ENCODE measurements at places on chromosomes 6 and 20.

GRCh38 chr20:51098284-51098810, 75.4 kb upstream of the KCNG1 start:
- DNase-seq = no peak

DNA sequence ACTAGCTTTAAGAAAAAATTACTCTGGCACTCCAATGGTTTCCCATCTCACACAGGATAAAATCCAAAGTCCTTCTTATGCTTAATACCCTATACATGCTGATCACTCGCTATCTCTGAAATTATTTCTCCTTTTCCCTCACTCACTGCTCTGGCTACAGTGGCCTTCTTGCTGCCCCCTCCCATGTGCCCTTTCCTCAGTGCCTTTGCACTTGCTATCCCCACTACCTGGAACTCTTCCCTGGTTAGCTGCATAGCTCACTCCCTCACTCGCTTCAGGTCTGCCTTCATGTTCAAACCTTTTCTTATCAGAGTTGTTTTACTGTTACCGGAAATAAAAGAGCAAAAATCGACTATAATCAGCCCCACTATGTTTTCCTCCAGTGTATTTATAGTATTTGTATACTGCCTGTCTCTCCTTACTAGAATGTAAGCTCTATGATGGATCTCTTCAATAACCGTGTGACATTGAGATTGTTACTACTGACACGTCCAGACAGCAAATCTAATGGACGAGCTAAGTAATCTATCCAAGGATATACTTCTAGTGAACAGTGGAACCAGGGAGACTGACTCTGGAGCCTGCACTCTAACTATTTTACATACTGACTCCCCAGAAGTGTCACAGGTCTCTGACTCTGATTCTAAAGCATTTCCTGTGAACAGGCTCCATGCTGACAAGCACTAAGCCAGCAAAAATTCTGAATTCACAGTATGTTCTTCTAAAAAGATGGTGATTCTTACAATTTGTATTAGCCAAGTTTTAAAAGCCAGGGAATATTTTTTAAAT, 25.1 kb downstream of the FKBP5 start:
- DNase-seq = no peak

- no peak for DNase-seq
These were observed 119.4 kb downstream of the CEBPB start for GRCh38 chr20:50309764-50310672.

DNA sequence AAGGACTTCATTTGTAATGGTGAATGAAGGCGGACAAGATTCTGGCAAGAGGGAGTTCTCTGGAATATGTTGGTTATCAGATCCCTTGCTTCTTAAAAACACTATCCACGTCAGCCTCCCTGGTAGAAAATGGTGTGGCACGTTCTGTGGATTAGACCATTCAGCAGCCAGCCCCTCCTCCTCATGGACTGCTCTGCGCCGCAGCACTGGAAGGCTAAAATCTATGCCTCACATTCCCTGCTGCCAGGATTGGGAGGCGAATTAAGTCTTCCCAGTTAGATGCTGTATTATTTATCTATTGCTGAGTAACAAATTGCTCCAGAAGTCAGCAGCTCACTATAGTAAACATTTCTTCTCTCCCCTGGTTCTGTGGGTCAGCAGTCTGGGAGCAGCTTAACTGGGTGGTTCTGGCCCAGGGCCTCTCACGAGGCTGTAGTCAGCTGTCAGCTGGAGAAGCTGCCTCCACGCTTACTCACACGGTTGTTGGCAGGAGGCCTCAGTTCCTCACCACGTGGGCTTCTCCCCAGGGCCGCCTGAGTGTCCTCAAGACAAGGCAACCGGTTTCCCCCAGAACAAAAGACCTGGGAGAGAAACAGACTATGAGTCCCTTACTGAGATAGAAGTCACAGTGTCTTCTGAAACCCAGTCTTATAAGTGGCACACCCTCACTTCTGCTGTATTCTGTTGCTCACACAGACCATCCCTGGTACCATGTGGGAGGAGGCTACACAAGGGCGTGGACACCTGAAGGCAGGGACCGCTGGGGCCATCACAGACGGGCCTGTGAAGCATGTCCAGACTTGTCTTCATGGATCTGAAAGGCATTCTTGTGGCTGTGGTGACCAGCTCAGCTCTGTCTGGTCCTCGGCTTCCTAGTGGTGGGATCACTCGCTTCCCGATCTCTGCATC, 101.0 kb downstream of the NRN1 start:
- no peak for DNase-seq

Data from stimulated activated CD4-positive, alpha-beta T cell treated with anti-CD3 and anti-CD28 coated beads, Interleukin-1b, Interleukin-23, amount 100 ng/mL, for 1 hour (primary cell).